Thyroid gland (tissue), 4 donors: ENCODE measurements at places on chromosomes 7 and 10. TPM values are rescaled to one million over a fixed set of nuclear protein-coding genes. Genes with fewer than 3 reads are reported as not detected.

Gene CNPY1
- total RNA-seq = not detected

GRCh38 chr7:28181416-28181815, 821 bp upstream of the JAZF1 start:
- H3K4me3 ChIP-seq = no peak overlapping the region
- H3K27me3 ChIP-seq = no peaks in the 10 kb centered on the region
- H3K27ac ChIP-seq = peak overlapping the region; percentile 86
- DNase-seq = no peak
- peaks cover 8% of the 10 kb centered on the region for H3K4me1 ChIP-seq
- no peaks in the 10 kb centered on the region for H3K36me3 ChIP-seq

- DNase-seq = no peak
- no peaks in the 10 kb centered on the region for H3K27me3 ChIP-seq
- no peaks in the 10 kb centered on the region for H3K4me1 ChIP-seq
- no peak overlapping the region for H3K4me3 ChIP-seq
These were observed 195.6 kb downstream of the KCND2 start for GRCh38 chr7:120468611-120469010.

- no peak for DNase-seq
- H3K27me3 ChIP-seq = no peaks in the 10 kb centered on the region
- H3K4me3 ChIP-seq = no peak overlapping the region
- H3K4me1 ChIP-seq = no peaks in the 10 kb centered on the region
- H3K36me3 ChIP-seq = no peaks in the 10 kb centered on the region
These were observed 149.4 kb upstream of the PTN start for GRCh38 chr7:137492889-137493288.

DNA sequence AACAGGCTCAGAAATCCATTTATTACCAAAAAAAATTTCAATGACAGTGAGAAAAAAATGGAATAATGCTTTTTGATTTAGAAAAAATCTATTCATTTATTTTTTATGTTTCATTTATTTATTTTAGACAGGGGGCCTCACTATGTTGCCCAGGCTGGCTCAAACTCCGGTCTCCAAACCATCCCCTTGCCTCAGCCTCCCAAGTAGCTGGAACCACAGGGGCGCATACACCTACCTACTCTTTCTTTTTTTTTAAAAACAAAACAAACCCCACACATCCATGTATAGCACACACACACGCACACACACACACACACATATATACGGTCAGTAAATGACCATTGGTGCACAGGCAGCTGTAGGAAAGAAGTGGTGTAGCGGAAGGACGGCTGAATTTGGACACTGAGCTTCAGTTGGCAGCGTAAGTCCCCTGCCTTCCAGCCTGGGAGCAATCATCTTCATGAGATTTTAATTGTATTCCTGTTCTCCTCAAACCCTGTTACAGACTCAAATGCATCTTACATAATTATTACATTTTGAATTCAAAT, 28.8 kb downstream of the ARL4A start:
- H3K4me3 ChIP-seq = no peak overlapping the region
- no peak for DNase-seq
- no peaks in the 10 kb centered on the region for H3K36me3 ChIP-seq
- H3K27ac ChIP-seq = peak overlapping the region; percentile 74
- H3K4me1 ChIP-seq = peaks cover 31% of the 10 kb centered on the region

- DNase-seq = no peak
- no peaks in the 10 kb centered on the region for H3K36me3 ChIP-seq
- H3K4me3 ChIP-seq = no peak overlapping the region
- no peak overlapping the region for H3K27ac ChIP-seq
These were observed 202.7 kb downstream of the DIP2C start for GRCh38 chr10:486666-487322.

Gene HMX2
- total RNA-seq = not detected

Gene SDK1
- total RNA-seq = 2.4 TPM

Gene GSTO2
- 14.3 TPM for total RNA-seq

DNA sequence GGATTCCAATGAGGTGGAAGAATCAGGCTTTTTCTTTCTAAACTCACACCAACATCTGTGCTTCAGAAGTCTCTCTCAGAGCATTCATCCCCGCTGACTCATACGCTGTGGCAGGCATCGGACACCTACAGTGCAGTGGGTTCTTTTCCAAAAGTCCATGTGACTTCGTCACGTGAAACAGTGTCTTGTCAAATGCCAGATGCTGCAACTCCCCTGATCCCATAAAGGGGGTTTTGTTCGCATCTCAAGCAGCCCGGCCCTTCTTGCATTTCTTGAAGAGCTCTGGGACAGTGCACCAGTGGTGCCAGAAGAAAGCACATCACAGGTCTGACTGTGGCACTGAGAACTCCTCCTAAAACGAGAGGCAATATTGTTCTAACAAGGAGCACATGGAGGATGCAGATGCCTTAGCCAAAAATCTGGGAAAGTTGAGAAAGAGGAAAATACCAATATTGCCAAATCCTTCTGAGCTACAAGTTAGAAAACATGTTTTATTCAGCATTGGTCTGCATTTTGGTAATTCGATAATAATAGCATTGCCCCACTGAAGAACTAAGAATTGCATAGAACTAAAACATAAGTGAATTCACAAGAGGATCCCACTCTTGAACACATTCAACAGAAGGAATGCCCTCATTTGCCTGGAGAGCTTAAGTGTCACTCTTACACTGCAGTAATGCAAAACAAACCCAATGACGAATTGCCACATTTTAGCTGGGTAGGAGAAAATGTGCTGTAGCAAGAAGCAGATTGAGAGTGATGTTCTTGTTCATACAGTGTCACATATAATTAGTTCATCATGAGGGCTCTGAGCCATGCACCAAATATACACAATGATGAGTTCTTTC, 204.4 kb downstream of the CXCL12 start:
- no peak overlapping the region for H3K4me3 ChIP-seq
- DNase-seq = no peak

DNA sequence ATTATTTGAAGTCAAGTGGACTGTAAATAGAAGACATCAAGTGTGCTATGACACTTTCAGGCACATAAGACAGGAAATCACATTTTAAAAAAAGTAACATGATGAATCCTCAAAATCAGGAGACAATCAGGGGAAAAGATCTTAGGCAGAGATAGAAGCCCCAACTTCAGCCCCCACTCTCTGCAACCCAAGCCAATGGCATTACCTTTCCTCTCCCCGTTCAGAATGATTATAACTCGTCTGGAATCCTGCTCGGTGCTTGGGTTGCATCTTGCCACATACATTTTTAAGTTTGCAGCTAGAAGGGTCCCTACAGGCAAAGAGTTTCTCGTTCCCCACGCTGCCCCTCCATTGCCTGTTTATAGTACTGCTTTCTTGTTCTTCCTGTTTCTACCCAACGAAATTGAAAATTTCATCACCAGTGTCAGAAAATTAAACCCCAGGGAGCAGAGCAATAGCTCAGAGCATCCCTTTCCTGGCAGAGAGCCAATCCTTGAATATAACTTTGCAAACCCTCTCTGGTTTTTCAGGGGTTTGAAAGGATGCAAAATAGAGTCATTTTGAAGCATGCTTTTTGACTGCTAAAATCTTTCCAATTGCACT, 260.5 kb upstream of the AOAH start:
- peaks cover 7% of the 10 kb centered on the region for H3K4me1 ChIP-seq
- no peaks in the 10 kb centered on the region for H3K36me3 ChIP-seq
- H3K27ac ChIP-seq = no peak overlapping the region
- no peak overlapping the region for H3K4me3 ChIP-seq
- no peaks in the 10 kb centered on the region for H3K27me3 ChIP-seq

Gene FANK1
- total RNA-seq = 8.4 TPM

DNA sequence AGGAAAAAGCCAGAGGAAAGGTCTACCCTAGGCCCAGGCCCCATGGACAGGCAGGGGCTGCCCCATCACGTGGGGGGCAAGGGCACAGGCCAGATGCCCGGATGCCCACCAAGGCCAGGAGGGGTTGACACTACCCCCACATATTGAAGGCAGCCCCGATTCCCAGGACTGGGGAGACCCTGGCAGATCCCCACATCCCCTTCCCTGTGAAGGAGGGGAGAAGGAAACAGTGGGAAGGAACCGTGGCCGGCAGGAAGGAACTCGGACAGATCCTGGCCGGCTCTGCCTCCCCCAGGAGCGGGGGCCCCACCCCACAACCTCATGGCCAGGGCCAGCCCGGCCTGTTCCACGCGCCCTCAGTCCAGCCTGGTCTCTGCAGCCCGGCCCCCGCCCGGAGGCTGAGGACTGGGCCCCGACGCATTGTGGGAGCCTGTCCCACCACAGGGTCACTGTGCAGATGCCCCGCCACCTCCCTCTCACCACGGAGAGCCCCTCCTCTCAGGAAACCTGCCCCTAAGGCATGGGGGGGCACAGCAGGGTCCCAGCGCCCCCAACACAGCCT, 41.3 kb downstream of the PAPOLB start:
- H3K27ac ChIP-seq = no peak overlapping the region
- no peaks in the 10 kb centered on the region for H3K27me3 ChIP-seq
- DNase-seq = no peak
- peaks cover 12% of the 10 kb centered on the region for H3K4me1 ChIP-seq
- no peaks in the 10 kb centered on the region for H3K36me3 ChIP-seq

Gene KLF14
- total RNA-seq = not detected

Gene PTPN20
- total RNA-seq = 1.7 TPM

Gene LIPM
- not detected for total RNA-seq

DNA sequence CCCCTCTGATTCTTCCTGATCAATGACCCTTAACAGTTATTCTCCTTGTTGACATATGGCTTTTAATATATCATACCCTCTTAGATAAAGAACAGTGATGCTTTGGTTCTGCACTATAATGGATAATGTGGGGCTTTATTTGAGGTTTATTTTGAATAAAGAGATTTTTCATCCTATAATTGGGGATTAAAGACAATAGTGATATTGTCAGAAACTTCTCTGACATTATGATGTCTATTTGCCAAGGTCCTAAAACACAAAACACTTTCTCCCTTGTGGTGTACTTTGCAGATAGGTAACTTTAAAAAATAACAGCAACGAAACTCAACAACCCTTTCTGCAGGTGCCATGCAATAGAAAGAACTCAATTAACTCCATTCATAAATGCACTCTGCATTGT, 243.6 kb upstream of the RHOBTB1 start:
- H3K27me3 ChIP-seq = no peaks in the 10 kb centered on the region
- DNase-seq = no peak
- no peak overlapping the region for H3K27ac ChIP-seq
- H3K4me1 ChIP-seq = no peaks in the 10 kb centered on the region
- no peaks in the 10 kb centered on the region for H3K36me3 ChIP-seq

Gene KIF11
- total RNA-seq = 1.0 TPM

- H3K4me1 ChIP-seq = no peaks in the 10 kb centered on the region
- H3K27me3 ChIP-seq = no peaks in the 10 kb centered on the region
- H3K36me3 ChIP-seq = no peaks in the 10 kb centered on the region
- H3K4me3 ChIP-seq = no peak overlapping the region
These were observed 300.9 kb upstream of the NPSR1 start for GRCh38 chr7:34357068-34357467.

- DNase-seq = peak; percentile 50
- peak overlapping the region; percentile 48 for H3K4me3 ChIP-seq
- peak overlapping the region; percentile 90 for H3K27ac ChIP-seq
- H3K27me3 ChIP-seq = no peaks in the 10 kb centered on the region
- no peaks in the 10 kb centered on the region for H3K36me3 ChIP-seq
These were observed 51.7 kb downstream of the CPEB3 start for GRCh38 chr10:92239151-92239599.

- H3K4me3 ChIP-seq = no peak overlapping the region
- no peak for DNase-seq
- peaks cover 7% of the 10 kb centered on the region for H3K4me1 ChIP-seq
- H3K36me3 ChIP-seq = no peaks in the 10 kb centered on the region
- no peaks in the 10 kb centered on the region for H3K27me3 ChIP-seq
- peak overlapping the region; percentile 66 for H3K27ac ChIP-seq
These were observed 103.0 kb upstream of the KLF6 start for GRCh38 chr10:3887885-3888476.

Gene VGF
- 2.3 TPM for total RNA-seq

GRCh38 chr10:20237586-20237985, 421.4 kb downstream of the PLXDC2 start:
- no peak overlapping the region for H3K27ac ChIP-seq
- H3K4me3 ChIP-seq = no peak overlapping the region
- H3K36me3 ChIP-seq = no peaks in the 10 kb centered on the region
- no peaks in the 10 kb centered on the region for H3K27me3 ChIP-seq

Gene FAM221A
- total RNA-seq = 28.2 TPM

GRCh38 chr7:16693601-16694318, 47.8 kb downstream of the BZW2 start:
- no peak overlapping the region for H3K27ac ChIP-seq
- DNase-seq = no peak
- H3K36me3 ChIP-seq = peaks cover 36% of the 10 kb centered on the region
- H3K4me3 ChIP-seq = no peak overlapping the region
- no peaks in the 10 kb centered on the region for H3K27me3 ChIP-seq
- no peaks in the 10 kb centered on the region for H3K4me1 ChIP-seq

DNA sequence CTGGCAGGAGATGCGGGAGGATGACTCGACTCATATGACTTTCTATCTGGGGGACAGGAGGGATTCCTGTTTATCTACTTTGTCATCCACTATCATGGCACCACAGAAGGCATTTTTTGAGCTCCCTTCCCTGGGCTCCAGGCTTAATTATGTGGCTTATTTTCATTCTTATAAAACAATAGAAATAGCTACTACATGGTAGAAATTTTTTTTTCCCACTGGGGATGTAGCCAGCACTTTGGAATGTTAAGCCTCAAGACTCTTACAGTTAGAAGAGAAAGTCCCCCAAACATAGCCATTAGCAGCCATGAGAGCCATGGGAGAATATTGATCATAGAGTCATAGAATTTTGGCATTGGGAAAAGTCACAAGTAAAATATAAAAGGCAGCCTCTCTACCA, 14.6 kb upstream of the FAM180A start:
- H3K4me1 ChIP-seq = no peaks in the 10 kb centered on the region
- no peak overlapping the region for H3K4me3 ChIP-seq
- no peaks in the 10 kb centered on the region for H3K27me3 ChIP-seq
- no peaks in the 10 kb centered on the region for H3K36me3 ChIP-seq

DNA sequence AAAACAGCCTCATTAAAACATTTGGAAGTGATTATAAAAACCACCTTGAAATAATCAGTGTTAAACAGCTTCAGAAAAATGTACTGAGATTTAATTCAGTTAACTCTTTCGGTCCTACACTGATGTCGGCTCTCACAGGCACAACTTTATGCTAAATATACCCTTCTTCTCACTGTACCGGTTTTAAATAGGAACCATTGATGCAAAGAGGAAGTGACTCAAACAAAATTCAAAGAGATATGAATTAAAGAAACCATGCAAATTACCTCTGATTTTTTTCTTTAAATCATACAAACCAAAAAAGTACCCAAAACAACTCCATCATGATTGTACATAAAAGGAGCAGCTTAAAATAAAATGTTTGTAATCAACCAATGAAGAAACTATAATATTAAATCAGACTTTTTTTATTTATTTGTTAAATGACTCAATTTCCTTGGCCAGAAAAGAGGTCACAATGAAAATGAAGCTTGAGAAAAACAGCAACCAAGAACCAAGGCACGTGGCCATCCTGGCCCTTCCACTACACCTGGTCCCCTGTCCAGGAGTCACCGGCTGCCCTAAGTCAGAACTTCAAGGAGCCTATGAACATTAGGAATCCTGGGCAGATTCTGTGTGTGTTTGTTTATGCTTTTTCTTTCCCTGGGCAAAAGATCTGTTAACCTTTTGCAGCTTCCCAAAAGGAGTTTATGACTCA, 73.0 kb upstream of the CABCOCO1 start:
- no peaks in the 10 kb centered on the region for H3K4me1 ChIP-seq
- no peak overlapping the region for H3K27ac ChIP-seq
- DNase-seq = no peak

GRCh38 chr7:49396229-49396628, 377.2 kb upstream of the VWC2 start:
- H3K27ac ChIP-seq = no peak overlapping the region
- H3K27me3 ChIP-seq = no peaks in the 10 kb centered on the region
- no peaks in the 10 kb centered on the region for H3K4me1 ChIP-seq
- H3K36me3 ChIP-seq = no peaks in the 10 kb centered on the region

Gene ZNF736
- total RNA-seq = 22.6 TPM

Gene GHRHR
- total RNA-seq = not detected

Gene PTER
- total RNA-seq = 31.2 TPM
